AG04450 (cell line): ENCODE measurements at places on chromosomes 12 and 14. TPM values are rescaled to one million over a fixed set of nuclear protein-coding genes. Genes with fewer than 3 reads are reported as not detected.

The FAIM2 gene
- 5.9 and 9.1 TPM in 2 replicates for polyA plus RNA-seq

The SRSF5 gene
- polyA plus RNA-seq, result 203 and 271 TPM in 2 replicates

DNA sequence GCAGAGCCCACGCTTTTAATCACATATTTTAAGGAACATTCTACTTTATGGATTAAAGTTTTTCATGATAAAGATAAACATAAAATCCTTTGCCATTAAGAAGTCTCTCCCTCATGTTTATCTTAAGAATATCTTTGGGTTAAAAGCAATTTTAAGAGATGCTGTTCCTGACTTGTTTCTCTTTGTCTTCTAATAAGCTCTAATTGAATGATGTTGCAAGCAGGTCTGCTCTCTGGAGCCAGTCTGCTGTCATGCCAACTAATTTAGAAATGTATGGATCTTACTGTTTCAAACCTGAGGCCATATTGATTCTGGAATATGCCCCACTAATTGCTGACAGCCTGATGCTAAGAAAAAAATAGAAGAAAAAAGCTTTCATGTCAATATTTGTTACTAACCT is 173.6 kb downstream of the TTC8 start:
- no peak for DNase-seq

DNA sequence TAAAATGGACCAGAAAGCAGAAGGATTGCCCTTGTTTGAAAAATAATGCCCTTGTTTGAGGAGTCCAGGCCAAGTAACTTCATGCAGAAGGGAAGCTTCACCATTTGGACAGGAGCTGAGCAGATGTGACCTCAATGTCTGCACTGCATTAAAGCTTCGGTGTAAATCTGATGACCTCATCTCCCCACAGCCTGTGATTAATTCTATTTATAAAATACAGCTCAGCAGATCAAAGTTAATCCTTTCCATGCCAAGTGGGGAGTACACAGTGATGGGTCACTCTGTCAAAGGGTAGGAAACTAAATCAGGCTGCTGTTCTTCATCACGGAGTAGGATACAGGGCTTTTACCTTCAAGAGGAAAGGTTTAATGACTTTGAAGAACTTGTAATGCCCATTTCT is 533.7 kb downstream of the RPS29 start:
- no peak for DNase-seq

DNA sequence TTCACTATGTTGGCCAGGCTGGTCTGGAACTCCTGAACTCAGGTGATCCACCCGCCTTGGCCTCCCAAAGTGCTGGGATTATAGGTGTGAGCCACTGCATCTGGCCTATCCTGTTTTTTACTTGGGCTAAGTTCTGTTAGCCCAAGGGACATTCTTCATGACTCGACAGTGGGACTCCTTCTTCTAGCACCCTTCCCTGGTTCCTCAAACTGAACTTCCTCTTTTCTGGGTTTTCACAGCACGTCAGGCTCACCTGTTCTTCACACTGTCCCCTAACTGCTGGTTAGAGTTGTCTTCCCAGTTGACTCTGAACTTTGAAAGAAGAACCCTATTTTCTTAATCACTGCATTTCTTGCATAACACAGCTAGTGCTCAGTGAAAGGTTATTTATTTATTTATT is 22.5 kb downstream of the CABP1 start:
- no peak for DNase-seq

GRCh38 chr14:88492272-88493089 is 62.3 kb downstream of the PTPN21 start:
- peak; percentile 58 for DNase-seq

GRCh38 chr12:99261256-99261655 is 386.3 kb upstream of the GARIN6 start:
- no peak for DNase-seq

DNA sequence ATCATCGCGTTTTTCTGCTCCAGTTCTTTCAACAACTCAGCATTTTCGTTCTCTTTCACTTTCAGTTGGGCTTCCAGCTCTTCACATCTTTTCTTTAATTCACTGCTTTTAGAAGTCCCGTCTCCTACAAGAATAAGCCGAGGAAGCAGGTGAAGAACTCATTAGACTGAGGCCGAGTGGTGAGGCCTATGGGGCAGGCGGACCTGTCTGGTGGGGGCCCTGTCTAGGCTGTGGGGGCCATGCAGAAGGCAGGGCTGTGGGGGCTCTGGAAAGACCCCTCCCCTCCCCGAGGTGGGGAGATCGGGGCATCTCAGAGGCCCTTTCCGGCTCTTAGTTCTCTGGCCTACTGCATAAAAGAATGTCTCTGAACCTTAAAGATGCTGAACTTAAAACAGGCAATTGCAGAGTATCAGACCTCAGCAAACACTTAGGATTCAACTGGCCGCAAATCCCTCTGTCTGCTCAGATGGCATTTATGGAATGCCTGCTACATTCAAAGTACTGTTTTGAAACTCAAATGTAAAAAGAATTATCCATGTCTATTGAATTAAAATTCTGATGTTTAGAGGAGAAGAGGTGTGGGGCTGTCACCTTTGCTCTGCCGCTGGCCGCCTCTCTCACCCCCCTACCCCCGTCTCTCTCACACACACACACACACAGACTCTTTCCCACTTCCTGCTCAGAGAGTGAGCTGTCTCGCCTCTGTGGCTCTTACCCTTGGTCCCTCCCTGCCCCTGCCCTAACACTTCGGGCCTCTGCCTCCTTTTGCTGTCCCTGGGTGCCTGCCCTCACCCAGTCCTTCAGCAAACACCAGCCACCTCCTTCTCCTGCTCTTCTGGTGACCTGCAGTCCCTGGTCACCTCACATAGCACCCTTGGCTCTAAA is 34.7 kb downstream of the CCDC92 start:
- no peak for DNase-seq

GRCh38 chr14:89178376-89178775 is 238.7 kb downstream of the FOXN3 start:
- no peak for DNase-seq

DNA sequence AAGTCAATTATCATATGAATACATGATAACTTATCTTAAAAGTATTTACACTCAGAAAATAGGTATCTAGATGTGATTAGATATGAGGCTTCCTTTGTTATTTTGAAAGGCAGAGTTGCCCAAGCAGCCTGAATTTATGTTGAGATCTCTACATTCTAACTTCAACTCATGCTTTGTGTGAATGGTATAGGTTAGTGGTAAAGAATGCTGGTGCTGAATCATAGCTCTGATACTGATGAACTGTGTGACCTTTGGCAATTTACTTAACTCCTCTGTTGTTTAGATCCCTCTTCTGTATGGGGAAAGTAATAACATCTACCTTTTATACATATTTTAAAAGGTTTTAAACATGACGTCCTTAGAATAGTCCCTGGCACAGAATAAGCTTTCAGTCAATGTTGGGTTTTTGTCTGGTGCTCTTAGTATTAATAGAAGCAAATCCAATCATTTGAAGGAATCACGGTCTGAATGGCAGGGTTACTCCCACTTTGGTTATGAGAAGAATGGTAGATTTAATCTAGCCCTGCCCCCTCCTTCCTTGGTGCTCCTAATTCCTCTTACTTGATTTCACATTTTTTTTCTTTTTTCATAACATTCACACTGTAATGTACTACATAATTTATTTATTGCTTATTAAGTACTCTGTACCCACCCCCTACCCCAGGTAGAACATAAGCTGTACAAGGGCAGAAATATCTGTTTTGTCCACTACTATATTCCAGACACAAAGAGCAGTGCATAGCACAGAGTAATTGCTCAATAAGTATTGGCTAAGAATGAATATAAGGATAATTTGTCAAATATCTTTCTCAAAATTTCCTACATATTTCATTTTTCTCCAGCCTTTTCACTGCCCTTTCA is 203.3 kb upstream of the KRR1 start:
- no peak for DNase-seq

GRCh38 chr12:107780298-107780697 is 5.8 kb downstream of the ASCL4 start:
- no peak for DNase-seq
